ENCODE measurements at places on chromosomes 16 and 17.

- DNase-seq: no peak
These were observed 3.9 kb upstream of the SOX9 start for GRCh38 chr17:72116661-72117521.

GRCh38 chr17:27493088-27493487 is 36.8 kb downstream of the KSR1 start:
- DNase-seq: no peak

DNA sequence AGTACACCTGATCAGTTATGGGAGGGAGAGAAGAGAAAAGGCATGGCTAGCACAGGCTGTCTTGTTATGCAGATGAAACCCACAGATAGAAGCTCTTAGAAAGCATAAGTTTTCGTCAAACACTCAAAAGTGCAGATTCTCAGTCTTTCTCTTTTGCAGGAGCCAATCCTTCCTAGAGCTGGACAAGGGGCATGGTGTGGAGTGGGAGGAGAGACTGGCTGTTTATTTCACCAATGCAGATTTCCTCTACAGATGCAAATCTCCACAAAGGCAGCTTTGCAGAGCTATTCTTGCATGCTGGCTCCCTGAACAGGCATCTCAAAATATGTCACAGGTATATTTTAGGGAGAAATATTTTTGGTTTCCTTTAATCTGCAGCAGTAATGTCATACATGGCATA is 1400.7 kb downstream of the CDH8 start:
- no peak for DNase-seq

DNA sequence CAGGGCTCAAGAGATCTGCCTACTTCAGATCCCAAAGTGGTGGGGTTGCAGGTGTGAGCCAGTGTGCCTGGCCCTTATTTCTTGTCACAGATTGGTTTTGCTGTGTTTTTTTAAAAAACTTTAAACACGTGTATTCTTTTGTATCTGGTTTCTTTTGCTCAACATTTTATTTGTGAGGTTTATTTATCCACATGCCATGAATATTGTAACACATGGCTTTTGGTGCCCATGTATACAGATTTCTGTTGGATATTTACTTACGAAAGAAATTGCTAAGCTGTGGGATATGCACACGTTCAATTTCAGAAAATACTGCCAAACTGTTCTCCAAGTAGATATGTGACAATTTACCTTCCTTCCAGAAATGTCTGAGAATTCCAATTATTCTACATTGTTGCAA is 18.7 kb upstream of the IL34 start:
- no peak for DNase-seq

GRCh38 chr17:27984816-27985215 is 57.7 kb upstream of the NLK start:
- DNase-seq: no peak

GRCh38 chr17:14737984-14738651 is 437.2 kb downstream of the HS3ST3B1 start:
- DNase-seq: no peak

DNA sequence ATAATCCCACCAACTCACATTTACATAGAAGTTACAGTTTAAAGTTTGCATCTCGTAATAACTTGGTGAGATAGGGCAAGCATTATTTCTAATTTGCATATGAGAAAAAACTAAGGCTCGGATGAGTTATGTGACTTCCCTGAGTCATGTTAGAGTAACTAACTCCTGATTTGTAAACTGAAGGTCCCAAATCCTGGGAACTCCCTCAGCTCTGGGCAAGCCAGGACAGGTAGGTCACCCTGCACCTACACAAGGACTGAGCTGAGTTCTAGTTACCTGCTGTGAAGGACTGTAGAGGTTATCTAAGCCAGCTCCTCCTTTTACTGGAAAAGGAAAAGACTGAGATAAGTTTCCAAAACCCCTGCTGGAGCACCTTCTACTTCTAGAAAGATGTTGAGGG is 92.1 kb upstream of the HLF start:
- DNase-seq: no peak

Data from CD4-positive, alpha-beta T cell (primary cell).